ENCODE measurements at places on chromosomes 11 and 22.

DNA sequence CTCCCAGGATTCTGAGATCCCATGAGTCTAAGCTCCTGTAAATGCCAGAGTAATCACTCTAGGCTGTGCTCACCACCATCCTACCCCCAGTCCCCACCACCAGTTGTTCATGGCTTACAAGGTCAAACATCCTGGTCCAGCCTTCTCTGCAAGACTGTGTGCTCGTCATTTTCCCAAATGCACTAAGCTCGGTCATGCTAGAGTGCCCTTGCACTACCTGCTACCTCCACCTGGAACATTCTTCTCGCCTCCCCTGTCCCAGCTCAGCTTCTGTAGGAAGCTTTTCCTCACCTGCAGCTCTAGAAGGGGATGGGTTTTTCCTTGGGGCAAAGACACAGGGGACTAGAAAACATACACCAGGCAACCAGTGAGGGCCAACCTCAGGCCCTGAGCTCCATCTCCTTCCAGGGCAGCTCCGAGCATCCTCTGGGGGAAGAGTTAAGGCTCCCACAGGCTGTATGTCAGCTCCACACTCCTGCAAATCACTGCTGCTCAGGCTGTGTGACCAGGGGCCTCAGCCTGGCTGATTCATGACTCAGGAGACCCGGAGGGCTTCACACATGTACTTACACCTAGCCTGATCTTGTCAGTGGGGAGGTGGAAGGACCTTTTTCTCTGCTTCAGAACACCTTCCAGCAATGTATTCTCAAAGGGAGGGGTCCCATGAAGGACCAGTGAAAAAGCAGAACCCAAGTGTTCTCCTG lies 37.2 kb upstream of the CSNK2A3 start:
- DNase-seq: no peak

DNA sequence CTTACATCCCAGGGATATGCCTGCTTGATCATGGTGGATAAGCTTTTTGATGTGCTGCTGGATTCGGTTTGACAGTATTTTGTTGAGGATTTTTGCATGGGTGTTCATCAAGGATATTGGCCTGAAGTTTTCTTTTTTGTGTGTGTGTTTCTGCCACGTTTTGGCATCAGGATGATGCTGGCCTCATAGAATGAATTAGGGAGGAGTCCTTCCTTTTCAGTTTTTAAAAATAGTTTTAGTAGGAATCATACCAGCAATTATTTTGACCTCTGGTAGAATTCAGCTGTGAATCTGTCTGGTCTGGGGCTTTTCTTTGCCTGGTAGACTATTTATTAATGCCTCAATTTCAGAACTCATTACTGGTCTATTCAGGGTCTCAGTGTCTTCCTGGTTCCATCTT lies 362.4 kb downstream of the JRKL start:
- DNase-seq: no peak

DNA sequence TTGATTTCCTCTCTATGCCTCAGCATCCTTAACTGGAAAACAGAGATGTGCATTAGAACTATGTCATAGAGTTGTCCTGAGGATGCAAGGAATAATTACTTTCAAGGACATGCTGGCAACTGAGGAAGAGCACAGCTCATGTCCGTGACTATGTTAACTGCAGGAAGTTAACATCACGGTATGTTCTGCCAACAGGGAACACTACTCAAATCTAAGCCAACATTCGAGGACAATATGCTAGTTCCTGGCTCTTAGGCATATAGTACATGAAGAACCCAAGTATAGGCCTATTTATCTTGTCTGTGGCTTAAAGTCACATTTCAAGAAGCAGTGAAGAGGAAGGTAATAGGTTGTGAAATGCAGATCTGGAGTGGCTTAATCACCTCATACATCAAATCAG lies 1032.6 kb downstream of the OPCML start:
- no peak for DNase-seq

DNA sequence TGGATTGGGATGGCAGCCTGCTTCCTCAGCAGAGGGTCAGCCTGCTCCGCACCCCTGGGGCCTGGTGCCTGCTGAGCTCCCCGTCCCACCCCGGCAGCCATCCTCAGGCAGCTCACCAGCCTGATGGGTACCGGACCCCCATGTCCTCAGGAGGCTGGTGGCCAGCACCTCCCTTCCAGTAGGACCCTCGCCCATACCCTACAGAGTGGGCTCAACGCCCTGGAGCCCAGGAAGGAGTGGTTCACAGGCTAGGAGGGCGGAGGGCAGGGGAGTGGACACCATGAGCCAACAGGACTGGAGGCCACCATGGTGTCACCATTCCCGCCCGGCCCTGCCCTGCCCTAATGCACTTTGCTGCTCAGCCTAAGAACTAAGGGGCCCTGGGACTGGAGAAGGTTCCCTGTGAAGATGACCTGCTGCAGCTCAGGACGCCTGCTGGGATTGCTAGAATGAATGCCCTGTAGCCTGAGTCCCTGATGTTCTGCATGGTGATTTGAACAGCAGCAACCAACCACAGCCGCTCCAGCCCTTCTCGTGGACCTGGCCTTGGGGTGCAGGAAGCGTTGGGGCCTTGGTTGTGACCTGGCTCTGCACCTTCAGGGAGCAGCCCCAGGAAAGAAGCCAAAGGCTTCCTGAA lies 1080.8 kb downstream of the BRD1 start:
- DNase-seq: no peak

DNA sequence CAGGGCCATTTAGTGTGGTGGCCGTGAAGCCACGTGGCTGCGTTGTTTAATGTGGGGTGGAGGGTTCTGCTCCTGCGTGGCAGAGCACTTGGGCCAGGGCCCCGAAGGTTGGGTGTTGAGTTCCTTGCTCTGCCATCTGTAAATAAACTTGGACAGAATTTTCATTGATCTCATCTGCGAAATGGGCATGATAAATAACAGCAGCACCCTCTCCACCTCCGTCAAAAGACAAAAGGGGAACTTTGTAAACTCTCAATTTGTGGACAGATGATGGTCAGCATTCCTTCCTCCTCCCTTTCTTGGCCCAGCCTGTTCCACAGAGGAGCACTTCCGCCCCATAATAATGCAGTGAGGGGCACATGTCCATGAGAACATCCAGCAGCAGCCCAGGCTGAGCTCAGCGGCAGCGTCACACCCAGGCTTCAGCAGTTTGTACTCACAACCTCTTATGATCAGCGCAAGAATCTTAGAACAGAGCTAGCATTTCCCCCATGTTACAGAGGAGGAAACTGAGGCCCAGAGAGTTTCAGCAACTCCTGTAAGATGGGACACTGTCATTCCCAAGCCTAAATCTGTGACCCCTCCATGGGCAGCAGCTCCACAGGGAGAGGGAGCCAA lies 874.5 kb downstream of the BRD1 start:
- no peak for DNase-seq

Data from CD4-positive, alpha-beta T cell treated with Interleukin-1 beta for 1 hour (primary cell).